ENCODE measurements at places on chromosomes 7 and 10. TPM values are rescaled to one million over a fixed set of nuclear protein-coding genes. Genes with fewer than 3 reads are reported as not detected.

DNA sequence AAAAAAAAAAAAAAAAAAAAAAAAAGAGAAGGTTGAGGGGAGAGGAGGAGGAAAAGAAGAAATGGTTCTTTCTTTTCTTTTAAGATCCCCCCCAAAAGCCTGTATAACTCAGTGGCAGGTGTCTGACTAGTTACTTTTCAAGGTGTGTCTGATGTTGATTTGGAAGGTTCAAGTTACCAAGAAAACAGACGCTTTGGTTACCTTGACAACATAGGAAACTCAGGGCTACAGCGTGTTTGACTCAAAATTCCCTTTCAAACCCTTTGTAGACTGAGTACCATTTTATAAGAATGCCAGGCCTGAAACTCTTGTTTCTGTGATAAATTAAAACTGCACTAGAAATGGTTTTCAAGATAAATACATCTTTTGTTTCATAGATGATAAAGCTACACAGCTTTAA, 286.8 kb downstream of the SKIDA1 start:
- no peak for DNase-seq

The PRKG1 gene
- 24.2 TPM for total RNA-seq

- no peak for DNase-seq
Measured at GRCh38 chr7:91327346-91327745, 63.1 kb downstream of the FZD1 start.

DNA sequence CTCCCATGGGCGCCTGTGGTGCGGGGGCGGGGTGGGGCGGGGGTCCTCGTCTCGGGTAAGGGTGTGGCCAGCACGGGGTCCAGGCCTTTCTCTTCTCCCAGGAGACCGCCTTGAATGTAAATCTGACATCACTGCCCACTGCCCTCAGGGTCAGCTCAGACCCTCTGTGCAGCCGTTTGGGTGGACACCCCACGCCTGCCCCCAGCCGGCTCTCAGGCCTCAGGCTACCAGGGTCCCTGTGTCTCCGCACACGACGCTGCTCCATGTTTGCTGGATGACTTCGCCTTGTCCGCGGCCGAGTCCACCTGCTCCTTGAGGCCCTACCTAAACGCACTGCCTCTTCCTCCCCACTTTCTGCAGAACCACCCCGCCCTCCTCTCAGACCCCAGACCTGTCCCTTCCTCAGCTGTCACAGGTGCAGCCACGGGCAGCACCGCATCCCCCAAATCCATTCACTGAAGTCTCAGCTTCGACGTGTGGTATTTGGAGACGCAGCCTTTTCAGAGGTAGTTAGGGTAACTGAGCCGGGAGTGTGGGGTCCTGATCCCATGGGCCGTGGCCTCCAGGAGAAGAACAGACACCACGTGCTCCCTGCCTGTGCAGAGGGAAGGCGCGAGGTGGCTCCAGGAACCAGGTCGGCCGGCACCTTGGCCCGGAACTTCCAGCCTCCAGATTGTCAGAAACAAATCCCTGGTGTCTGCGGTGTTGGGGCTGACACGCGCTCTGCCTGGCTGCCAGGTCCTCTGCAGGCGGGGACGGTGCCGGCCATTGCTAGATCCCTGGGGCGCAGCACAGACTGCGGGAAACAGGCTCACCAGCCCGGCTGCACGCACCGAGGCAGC, 97.4 kb upstream of the DIP2C start:
- DNase-seq, result no peak

GRCh38 chr10:72016608-72017300, 52.6 kb downstream of the CHST3 start:
- no peak for DNase-seq

- no peak for DNase-seq
Measured at GRCh38 chr10:75957314-75958120, 526.1 kb downstream of the LRMDA start.

The PNLIPRP3 gene
- total RNA-seq, result not detected

DNA sequence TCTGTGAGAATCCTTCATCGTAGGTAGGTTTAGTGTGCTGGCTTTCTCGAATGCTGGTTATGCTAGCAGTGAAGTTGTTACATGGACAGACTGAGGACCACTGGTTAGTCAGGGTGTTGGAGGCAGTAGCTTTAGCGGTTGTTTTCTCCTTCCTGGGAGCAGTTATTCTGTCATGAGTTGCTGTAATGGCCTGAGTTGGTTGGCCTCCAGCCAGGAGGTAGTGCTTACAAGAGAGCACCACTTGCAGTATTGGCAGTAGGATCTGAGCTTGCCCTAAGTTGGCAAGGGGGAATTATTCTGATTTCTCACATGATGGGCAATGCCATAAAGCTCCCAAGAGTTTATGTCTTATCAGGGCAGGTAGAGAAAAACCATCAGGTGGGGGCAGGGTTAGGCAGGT, 58.0 kb downstream of the IPMK start:
- DNase-seq, result no peak

GRCh38 chr10:100372415-100373297, 25.6 kb downstream of the SCD start:
- DNase-seq, result no peak

DNA sequence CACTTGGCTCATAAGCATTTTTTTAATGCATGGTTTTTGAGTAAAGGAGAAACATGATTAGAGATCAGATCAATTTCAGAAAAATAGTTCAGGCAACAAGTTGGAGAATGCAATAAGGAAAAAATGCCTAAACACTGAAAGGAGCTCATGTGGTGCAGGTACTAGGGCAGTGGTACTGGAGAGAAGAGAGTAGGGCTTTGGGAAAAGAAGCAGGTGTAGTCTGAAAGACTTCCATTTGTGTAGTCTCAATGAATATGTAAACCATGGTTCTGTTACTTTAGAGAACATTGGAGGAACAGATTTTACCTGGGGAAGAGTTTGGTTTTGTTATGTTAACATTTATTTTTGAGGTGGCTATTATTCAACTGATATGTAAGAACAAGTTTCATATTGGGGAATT, 5.5 kb downstream of the GTPBP10 start:
- DNase-seq, result no peak

DNA sequence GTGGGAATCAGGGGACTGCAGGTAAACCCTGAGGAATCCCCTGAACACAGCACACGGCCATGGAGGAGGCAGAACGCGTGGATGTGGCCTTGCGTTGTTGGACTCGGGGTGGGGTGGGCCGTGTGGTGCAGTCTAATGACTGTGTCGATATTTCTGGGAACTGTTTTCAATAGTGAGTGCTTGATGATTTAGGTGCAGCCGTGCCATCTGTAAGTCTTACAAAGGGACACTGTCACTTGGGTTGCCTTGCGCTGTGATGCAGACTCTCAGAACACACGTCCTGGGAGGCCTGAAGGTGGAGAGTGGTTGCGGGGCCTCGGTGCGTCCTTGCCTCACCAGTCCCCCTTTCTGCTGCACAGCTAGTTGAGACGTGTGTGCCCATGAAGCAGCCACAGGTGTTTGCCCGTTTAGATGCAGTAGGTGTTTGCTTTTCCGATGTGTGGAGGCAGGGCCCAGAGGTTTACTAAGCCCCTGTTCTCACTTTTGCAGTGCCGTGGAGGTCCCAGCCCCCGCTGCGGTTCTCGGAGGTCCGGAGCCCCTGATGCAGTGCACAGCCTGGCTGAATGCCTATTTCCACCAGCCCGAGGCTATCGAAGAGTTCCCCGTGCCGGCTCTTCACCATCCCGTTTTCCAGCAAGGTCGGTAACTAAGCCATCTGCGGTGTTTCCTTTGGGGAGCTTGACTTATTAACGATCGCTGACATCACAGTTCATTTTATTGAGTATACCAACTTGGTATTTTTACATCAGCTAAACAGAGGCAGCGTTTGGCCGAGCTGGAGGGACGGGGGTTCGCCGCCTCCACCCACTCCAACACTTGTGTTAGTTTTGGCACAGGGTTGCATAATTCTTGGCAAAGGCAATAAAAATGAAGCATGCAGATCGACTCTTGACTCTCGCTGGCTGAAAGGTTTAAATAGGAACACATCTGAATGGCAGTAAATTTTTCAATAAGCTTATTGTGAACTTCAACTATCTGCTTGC, 240.7 kb downstream of the MGMT start:
- no peak for DNase-seq

The RAPGEF5 gene
- total RNA-seq, result 81.4 TPM

The FOXP2 gene
- total RNA-seq, result 29.9 TPM

DNA sequence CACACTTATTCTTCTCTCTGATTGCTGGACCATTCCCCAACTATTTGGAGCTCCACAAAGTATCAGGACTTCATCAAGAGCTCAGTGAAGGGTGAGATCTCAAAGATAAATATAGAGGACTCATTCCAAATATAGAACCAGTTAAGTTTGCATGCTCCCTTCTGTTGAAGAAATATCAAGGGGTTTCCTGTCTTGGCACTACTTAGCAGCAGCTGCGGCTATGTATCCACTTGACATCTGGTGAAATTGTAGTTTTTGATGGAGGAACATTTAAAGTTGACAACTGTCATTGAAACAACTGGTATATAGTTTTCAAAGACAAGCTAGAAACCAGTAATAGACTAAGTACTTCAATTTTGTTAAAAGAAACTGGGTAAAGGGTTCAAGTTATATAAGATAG, 1.0 kb upstream of the SPAG6 start:
- DNase-seq, result no peak

DNA sequence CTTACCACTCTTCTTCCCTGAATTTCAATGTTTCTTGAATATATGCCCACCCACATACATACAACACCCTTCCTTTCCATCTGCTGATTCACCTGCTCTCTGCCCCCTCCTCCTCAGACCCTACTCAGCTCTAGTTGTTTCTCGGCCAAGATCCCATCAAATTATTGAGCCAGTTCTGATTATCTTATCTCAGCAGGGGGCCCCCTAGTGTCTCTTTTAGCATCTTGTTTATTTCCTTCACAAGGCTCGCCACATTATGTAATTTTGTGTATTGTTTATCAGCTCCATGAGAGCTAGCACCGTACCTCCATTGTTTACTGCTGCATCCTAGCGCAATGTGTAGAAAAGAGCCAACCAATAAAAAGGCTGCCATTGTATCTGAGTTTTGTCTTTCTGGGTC, 71.9 kb downstream of the FAM13C start:
- no peak for DNase-seq

The MRLN gene
- not detected for total RNA-seq

DNA sequence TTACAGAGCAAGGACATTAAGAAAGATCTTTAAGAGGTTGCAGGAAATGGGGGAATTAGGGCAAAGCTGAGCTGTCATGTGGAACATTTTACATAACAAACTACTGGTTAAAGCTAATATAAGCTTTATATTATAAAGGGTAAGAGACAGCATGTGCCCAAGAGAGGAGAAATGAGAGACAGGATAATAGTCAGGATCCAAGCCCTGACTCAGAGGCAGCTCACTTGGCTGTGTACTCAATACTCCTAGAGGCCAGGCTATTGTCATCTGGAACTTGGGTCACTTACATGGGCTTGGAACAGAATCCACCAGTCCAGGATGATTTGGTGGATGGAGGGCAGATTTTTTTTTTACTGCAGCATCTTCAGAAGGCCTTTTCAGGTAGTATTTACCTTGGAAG, 418.6 kb upstream of the ZMIZ1 start:
- DNase-seq, result no peak

- DNase-seq, result no peak
Measured at GRCh38 chr10:49690698-49691356, 11.4 kb downstream of the C10orf53 start.

DNA sequence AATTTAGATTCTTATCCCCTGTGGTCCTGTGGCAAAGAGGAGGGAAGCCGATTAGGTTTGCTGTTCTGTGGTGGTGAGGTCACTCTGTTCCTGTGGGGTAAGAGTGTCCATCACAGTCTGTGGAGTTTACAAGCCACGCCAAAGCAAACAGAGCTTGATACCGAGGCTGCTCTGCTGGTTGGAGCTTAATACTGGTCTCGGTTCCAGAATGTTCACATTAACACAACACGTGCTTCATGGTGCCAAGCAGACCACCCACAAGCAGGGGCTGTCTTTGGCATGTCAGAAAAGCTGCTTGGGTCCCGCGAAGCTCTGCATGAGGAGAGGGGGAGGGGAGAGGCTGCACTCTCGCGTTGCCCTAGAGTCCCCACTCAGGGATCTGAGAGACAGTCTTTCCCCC, 47.5 kb downstream of the DNAJB6 start:
- DNase-seq, result no peak

- DNase-seq, result no peak
Measured at GRCh38 chr10:109987452-109988211, 20.2 kb upstream of the ADD3 start.

The ICA1 gene
- total RNA-seq, result 49.8 TPM

DNA sequence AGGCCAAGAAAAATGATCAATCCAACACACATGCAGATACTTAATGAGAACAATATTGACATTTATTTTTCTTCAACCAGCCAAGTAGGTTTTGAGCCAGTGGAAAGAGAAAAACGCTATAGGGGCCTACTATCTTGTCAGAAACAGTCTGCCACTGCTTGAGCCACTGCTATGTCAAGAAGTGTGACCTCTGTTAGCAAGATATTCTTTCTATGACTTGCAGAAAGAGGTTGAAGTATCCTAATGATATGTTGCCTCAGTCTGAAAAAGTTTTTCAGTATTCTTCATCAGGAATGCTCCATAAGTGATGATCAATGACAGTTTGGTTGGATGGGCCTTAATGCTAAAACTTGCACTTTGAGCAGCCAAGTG, 328.4 kb upstream of the KCND2 start:
- no peak for DNase-seq

- DNase-seq, result no peak
Measured at GRCh38 chr7:39407137-39407536, 159.1 kb upstream of the YAE1 start.

The ATOH7 gene
- 1.4 TPM for total RNA-seq

GRCh38 chr10:1035201-1035600, 9.5 kb upstream of the IDI2 start:
- DNase-seq, result peak; percentile 37

The GPC2 gene
- total RNA-seq, result 71.9 TPM

DNA sequence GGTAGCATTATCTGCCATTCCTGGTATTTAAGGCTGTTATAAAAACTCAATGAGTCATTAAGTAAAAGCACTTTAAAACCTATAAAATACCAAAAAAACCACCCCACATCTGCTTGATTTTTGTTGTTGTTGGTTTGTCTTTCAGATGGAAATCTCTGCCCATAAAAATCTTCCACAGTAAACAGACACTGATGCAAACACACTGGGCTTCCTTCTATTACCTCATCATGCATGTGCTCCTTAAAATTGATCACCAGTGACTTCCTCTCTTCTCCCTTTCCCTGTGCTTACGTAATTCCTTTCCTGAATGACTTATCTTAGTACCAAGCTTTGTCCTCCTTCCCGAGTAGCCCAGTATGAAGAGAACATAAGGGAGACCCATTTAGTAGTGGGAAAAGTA, 167.2 kb downstream of the EVX1 start:
- DNase-seq, result no peak

The TDRD1 gene
- under 0.01 TPM for total RNA-seq

DNA sequence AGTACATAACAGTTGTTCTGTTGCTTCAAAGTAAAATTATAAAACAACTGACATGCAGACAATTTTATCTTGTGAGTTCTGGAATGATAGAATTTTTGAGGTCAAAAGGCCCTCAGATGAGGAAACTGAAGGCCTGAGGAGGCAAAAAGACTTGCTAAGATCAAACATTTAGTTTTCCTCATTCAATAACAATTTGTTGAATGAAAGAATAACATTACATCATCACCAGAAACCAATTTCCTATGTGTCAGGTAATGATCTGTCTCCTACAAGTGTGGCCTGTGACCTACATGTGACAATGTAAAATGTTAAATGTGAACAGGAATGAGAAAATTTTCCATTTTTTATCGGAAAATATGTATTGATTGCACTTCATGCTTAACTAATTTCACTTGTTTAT, 16.6 kb upstream of the ASB4 start:
- no peak for DNase-seq

GRCh38 chr10:119205894-119206602, 1.3 kb upstream of the GRK5 start:
- DNase-seq, result peak; percentile 31
